ENCODE measurements at places on chromosomes 4 and X.
A peak's percentile ranks its signal among the peaks of the same experiment; 100 is the strongest.

- DNase-seq = no peak
Measured at GRCh38 chr4:51998837-51999236, 21.3 kb downstream of the LRRC66 start.

- DNase-seq = peak; percentile 58
Measured at GRCh38 chr4:8515316-8516060, 64.7 kb upstream of the GPR78 start.

DNA sequence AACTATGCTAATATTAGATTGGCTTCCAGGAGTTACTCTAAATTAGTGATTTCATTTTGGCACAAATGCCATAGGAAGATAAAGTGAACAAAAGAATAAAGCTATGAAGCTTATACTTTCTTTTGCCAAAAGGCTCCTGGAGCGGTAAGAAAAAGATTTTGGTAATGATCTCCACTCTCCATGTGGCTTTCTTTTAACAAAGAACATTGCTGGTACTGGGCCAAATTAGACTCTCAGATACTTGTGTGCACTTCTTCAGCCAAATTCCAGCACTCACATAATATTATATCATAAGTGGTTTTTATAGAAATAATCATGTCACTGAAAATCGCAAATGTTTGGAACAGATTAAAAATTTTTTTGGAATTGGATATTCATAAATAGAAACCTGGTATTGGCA, 142.4 kb upstream of the FGF13 start:
- no peak for DNase-seq

DNA sequence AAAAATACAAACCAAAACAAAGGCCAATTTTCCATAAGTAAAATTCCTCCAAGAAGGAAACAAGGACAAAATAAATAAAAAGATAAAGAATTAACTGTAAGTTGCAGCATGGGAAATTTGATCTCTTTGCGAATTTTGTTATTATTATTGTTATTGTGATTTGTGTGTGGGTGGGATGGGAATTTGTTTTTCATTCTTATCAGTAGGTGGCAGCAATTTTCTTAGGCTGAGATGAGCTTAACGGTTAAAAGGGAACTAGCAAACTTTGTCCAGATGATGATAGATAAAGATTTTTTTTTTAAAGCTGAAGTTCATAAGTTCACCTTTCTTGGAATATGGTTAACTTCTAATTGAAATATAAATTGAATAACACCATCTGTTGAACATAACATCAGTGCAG, 83.2 kb upstream of the IL1RAPL2 start:
- no peak for DNase-seq

GRCh38 chrX:130413415-130413814, 11.6 kb downstream of the RBMX2 start:
- peak; percentile 12 for DNase-seq

GRCh38 chr4:96092151-96092705, 252.3 kb downstream of the PDHA2 start:
- no peak for DNase-seq

DNA sequence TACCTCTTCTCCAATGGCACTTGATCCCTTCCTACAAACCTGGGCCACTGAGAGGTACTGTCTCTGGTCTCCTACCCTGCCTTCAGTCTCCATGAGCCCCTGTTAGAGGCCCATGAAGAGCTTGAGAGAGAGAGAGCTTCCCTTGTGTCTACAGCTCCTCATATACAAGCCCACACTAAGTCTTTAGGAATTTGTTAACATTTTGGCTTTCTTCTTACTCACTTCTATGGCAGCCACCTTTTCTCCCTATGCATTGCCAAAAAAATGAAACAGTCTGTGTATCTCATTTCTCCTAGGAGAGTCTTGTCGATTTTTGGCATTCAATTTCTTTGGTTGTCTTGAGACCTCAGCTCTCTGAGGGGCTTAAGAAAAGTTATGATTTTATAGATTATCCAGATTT, 90.9 kb upstream of the LNX1 start:
- peak; percentile 74 for DNase-seq

DNA sequence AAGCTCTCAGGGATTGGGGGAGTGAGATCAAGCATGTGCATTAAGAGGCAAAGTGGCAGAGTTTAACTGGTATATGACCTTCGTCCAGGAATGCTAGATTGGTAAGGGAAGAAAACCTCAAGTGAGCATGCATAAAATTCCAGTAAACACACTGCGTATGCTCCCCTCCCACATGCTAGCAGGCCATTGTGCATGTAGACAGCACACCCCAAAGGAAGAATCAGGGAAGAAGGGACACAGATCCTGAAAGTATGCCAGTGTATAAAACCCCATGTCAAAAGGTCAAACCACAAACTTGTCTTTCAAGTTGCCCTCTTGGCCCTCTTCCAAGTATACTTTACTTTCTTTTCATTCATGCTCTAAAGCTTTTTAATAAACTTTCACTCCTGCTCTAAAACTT, 405.2 kb upstream of the CNKSR2 start:
- no peak for DNase-seq

GRCh38 chrX:119181491-119181890, 53.9 kb upstream of the KIAA1210 start:
- no peak for DNase-seq

DNA sequence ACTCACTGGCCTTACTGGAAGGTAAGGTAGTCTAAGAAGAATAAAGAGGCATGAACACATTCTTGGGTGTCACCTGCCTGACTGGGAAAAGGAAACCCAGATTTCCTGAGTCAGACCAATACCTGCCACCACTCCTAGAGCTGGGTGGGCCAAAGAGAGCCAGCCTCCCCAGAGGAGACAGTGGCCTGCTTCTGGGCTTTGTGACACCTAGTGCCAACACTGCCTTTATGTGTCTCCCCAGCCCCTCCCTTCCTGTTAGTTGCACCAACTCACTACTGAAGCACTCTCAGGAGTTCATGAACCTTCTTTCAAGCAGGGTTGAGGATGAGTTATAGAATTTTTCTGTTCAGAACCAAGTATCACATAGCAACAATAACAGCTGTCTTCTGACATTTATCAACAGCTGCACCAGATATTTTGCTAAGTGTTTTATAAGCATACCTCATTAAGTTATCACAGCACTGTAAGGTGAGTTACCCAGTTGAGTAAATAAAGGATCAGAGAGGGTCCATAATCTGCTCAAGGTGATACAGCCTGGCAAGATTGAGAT, 77.6 kb upstream of the ETNPPL start:
- no peak for DNase-seq
